ENCODE measurements at places on chromosomes 6 and 20.

DNA sequence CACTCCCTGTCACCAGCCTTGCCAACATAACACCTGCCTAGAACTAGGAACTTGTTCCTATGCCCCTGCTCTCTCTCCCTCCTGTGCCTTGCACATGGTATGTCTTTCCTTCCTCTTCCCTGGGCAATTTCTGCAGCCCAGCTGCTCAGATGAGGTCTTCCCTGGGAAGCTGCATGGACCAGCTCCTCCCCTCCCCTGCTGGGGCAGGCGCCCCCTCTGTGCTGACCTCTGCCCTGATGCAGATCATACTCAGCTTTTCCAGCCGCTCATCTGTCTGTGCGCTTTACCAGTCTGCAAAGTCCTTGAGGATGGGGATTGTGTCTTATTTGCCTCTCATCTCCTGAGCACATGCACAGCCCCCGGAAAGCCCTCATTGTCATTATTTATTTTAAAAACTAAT, 161.8 kb downstream of the SCML4 start:
- DNase-seq = no peak

DNA sequence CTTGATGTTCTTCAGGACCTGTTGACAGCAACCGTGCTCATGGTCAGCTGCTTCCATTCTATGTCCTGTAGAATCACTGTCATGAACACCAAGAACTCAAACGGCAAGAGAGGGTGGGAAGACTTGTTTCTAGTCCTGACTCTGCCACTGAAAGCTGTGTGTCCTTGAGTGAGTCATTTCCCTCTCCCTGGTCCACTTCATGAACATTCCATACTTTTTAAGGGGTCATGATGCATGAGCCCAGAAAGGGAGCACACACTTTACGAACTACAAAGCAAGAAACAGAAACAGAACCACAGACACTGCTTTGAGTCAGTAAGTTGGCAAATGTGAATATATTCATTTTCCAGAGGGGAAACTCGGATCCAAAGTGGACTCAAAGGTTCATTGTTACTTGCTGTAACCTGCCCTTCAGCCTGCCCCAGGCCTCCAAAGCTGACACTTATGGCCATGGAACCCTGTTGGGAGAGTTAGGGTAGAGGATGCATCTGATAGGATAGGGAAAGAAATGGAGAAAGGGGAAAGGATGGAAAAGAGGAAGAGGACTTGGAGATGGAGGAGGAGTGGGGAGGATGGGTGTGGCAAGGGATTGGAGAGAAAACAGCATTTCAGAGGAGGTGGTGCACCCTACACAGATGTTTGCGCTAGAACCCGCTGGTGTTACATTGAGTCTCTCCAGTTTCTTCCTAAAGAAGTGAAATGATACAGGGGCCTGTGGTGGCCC, 129.8 kb downstream of the FOXO3 start:
- no peak for DNase-seq

GRCh38 chr6:11179088-11179418, 53.4 kb downstream of the NEDD9 start:
- no peak for DNase-seq

GRCh38 chr20:32144898-32145662, 35.6 kb downstream of the TM9SF4 start:
- DNase-seq = no peak

DNA sequence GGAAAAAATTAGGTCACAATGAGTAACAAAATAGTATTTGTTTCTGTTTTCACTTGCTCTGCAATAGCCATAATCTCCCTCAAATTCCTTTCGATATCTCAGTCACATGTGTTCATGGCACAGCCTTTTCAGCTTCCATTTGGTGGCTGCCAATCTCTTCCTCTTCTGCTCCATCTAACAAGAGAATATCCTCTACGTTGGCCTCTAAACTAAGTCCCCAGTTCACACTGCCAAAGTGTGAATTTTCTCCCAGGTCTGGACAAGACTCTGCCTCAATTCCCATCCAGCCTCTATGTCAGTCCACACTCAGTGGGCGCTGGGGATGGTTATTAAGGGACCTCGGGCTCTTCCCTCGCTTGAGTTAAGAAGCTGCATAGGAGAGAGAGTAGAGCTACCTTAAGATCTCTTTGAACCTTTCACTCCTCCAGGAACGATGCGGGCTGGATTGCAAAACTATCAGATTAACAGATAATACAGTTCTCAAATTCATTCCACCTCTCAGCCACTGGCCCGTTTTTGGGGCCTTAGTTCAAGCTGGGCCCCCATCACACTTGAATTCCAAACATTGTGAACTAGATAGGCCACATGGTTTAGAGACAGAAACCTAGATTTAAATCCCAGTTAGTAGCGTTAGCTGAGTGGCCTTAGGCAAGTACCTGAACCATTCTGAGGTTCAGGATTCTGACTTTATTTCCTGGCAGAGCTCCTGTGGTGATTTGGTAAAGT, 250.2 kb upstream of the QKI start:
- DNase-seq = no peak

- DNase-seq = no peak
Observed at GRCh38 chr20:18223409-18223808, 64.9 kb upstream of the ZNF133 start.

- DNase-seq = peak; percentile 55
Observed at GRCh38 chr6:16130932-16131387, 2.1 kb downstream of the MYLIP start.

DNA sequence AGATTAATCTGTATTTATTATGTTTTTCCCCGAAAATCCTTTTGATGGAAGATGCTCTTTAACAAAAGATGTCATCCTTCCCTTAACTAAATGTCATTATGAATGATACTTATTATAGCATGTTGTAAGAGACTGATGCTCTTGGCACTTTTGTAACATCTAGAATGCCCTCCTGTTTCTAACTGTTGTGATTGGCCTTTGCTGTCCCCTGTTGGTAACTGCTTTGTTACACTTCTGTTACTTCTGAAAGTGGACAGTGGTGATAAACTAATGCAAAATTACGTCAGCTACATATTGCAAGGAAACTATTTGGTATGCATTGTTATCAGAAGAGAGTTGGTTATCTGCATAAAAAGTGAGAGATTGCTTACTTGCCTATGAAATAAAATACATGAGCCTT, 5.8 kb downstream of the TTK start:
- no peak for DNase-seq

- DNase-seq = no peak
Observed at GRCh38 chr6:39449022-39449421, 126.5 kb upstream of the KCNK16 start.

GRCh38 chr6:71126506-71126905, 162.1 kb upstream of the OGFRL1 start:
- DNase-seq = no peak

GRCh38 chr6:52063584-52064344, 23.6 kb downstream of the PKHD1 start:
- peak; percentile 37 for DNase-seq

All from activated T-helper 1 cell treated with anti-CD3 and anti-CD28 coated beads, Interleukin-12 subunit alpha, Interleukin-12 subunit beta, Interleukin-2, Interleukin-4 antibody, amounts not matched to agents 30 ng/mL and 10 ng/mL and 1 ng/mL, durations not matched to agents 14 hours and 24 hours and 36 hours (primary cell).